ENCODE measurements at places on chromosomes 16 and 17.

DNA sequence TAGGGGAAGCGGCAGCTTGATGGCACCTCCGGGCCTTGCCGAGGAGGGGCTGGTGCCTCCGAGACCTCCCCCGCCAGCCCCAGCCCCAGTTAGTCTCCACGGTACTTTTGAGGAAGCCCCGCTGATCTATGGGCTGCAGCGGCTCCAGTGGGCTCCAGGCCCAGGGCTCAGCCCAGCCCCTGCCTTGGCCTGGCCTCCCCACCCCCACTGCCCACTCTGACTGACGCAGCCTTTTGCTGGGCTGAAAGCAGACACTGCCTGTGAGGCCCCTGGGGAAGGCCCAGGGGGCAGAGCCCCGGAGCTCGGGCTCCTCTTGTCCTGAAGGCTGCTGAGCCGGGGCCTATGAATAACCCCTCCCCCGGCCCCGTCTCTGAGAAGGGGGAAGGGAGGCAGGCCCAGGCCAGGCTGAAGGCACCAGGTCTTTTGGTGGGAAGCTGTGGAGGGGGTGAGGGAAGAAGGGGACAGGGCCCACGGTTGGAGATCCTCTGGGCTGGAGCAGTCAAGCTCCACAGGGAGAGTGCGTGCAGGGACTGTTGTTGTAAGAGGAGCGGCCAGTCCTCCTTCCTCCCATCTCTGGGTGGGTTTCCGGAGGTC, 7.5 kb upstream of the SMTNL2 start:
- no peak for DNase-seq

DNA sequence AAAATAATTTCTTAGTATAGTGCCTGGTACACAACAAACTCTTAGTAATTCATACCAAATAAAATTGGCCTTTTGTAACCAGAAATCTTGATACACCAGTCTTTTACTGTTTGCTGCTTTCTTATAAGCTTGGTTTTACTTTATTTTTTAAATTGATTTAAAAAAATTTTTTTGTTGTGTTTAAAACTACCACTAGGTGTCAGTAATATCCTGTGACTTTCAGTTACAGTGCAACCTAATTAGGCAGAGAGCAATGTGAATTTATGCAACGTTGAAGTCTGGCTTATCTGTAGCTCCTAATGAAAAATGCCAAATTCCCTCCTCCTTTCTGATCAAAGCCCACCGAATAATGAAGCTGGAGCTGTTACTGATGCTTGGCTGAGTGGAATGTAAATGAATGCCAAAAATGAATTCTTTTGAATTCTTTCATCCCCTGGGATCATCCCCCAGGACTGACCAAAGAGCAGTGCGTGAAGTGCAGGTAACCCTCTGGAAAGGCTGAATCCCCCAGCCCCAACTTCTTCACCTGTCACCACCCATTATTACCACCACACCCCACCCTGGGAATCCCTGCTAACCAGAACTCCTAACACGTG, 3.8 kb downstream of the ERCC4 start:
- no peak for DNase-seq

- no peak for DNase-seq
Observed at GRCh38 chr17:20213449-20213848, 204.3 kb downstream of the SPECC1 start.

DNA sequence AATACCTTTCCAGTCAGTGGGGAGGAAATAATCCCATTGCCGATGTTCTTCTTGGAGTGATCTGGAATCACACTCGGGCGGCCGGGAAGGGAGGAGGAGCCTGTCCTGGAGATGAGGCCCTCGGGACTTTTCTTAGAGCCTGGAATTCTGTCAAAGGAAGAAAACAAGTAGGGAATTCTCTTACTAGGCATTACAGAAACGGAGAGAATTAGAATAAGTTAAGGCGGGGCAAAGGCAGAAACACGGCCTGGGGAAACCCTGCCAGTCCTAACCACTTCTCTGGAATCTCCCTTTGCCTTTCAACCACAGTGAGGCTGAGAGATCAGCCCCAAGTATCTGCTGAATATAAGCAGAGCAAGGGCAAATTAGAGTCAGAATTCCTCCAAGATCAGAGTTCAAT, 27.8 kb downstream of the USP36 start:
- DNase-seq, result no peak

DNA sequence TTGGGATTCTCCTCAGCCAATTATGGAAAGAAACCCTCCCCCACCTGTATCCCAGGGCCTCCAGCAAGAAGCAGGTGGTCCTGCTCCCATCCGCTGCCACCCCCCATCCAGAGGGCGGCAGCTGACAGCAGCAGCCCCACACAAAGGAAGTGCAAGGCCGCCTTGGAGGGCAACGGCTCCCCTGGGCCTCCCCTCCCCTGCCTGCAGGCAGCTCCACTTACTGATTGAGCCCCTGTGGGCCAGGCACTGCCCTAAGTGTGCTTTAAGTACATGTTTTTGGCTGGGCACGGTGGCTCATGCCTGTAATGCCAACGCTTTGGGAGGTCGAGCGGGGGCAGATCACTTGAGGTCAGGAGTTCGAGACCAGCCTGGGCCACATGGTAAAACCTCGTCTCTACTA, 257.6 kb downstream of the PARN start:
- DNase-seq, result no peak

- no peak for DNase-seq
Observed at GRCh38 chr16:11740567-11740966, 2.1 kb downstream of the TXNDC11 start.

DNA sequence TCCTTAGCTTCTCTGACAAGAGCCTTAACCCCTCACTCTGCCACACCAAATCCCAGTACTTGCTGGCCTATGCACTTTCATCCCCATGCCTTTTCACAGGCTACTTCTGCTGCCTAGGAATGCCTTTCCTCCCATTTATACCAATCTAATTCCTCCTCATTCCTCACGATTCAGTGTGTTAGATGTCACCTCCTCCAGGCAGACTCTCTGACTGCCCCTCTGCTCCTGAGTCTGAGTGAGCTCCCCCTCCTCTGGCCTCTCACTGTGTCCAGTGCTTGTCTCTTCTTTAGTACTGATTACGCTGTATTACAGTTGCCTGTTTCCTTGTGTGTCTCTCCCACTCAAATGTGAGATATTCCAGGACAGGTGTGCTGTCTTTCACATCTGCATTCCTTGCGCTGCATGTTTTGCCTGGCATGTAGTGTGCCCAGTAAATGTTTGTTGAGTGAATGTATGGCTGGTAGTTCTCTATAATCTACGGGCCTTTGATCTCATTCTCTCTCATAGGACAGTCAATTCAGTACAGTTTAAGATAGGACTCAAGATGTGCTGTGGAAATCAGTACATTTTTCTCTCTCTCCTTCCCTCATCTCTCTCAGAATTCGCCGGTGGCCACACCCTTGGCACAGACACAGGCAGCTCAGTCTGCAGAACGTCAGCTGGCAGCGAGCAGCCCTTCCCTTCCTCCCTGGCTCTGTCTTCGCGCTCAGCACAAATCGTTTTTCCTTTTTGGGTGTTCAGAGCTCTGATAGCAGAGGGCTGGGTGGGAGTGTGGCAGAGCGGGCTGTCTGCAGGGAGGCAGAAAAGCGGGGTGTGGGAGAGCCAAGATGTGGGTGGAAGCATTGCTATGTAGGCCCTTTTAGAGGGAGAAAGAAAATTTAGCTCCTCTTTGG, 18.5 kb downstream of the ARL4D start:
- DNase-seq, result no peak

DNA sequence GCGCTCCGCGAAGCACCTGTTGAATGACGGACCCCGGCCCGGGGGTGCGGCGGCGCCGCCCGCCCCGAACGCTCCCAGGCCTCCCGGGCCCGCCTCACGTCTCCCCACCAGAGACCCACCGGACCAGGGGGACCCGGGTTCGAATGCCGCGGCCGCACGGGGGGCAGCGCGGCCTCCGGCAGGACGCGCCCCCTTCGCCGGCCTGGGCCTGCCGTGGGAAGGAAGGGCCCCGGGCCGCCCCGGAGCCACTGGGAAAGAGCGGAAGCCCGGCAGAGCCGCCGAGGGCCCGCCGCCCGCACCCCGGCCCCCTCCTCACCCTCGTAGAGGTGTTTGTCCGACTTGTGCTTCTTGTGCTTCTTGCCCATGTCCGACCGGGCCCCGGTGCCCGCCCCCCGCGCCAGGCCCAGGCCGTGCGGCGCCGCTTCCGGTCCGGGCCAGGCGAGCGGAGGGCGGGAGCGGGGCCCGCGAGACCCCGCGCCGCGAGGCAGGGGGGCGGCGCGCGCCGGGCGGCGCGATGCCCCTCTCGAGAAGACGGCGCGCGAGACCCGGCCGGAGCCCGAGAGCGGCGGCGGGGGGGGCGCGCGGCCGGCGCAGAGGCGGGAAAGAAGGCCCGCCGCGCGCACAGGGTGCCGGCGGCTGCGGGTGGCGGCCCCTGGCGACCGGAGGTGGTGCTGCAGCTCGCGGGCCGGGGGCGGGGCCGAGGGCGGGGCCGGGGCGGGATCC, at the start of gene BRD7:
Gene BRD7, minus strand, starts transcription at position 579 of the 723 bp plus-strand sequence. Its CDS starts 214 bp downstream, at position 365.
- DNase-seq, result peak; percentile 61

- no peak for DNase-seq
Observed at GRCh38 chr17:5975661-5976060, 94.5 kb upstream of the WSCD1 start.

DNA sequence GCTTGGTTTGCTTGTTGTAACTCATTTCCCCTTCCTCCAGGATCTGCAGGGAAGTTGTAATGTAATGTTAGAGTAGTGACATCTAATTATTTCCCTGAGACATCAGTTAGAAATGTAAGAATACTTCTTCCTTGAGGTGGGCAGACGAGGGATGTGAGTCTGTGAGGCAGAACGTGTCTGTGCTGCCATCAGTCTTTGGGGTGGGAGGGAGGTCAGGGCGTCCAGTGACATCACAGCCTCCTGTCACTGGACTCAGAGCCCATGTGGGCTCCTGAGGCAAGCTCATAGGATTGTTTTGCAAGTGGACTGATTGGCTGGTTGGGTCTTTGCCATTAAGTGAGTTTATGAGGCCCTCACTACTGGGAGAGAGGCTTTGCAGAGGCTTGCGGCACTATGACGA, 188.8 kb downstream of the CCDC182 start:
- no peak for DNase-seq

- DNase-seq, result peak; percentile 19
Observed at GRCh38 chr17:21573961-21574610, 118.2 kb upstream of the KCNJ18 start.

GRCh38 chr16:58615280-58615679, 14.3 kb downstream of the CNOT1 start:
- DNase-seq, result no peak

- DNase-seq, result no peak
Observed at GRCh38 chr17:45902892-45903346, 8.6 kb downstream of the MAPT start.

- no peak for DNase-seq
Observed at GRCh38 chr17:10518271-10519037, at the start of gene MYH1. MYH1 (minus strand) TSS chr17:10518542; CDS start chr17:10516642, 1,900 bp downstream.

GRCh38 chr16:28607116-28607623, 2.7 kb downstream of the SULT1A1 start:
- DNase-seq, result no peak

- DNase-seq, result no peak
Observed at GRCh38 chr17:50518384-50519023, 10.3 kb downstream of the MYCBPAP start.

DNA sequence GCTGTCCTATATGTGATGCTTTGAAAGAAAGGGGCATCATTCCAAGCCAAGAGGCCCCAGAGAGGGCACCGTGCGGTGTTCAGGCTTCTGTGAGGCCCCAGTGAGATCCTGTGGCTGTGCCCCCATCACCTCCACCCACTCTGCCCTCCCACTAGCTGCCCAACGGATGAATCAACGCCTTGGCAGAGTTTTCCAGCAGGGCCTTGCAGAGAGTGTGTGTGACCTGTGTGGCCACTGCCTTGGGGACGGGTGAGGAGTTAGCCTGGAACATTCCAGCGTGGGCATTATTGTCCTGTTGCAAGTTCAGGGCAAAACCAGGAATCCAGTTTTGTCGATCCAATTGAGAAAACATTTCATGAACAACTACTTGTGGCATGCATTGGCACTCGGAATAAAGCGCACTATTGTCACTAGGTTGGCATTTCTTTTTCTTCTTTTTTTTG, 53.7 kb downstream of the SF3B3 start:
- no peak for DNase-seq

DNA sequence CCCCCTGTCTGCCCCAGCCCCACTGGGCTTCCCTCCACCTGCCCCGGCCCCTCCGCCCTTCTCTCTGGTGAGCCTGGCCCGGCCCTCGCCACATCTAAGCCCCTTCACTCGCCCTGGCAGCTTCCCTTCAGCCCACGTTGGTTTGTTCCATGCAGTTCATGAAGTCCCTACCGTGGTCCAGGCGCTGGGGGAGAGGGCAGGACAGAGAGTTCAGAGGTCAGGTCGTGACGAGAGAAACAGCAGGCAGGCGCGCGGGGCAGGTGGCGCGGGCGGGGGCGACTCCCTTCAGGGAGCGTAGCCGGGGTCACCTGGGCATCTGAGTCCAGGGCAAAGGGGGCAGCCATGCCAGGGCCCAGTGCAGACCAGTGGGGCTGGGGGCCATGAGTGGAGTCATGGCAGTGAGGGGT, 8.9 kb upstream of the TEDC2 start:
- no peak for DNase-seq

GRCh38 chr17:9768381-9768934, 22.9 kb downstream of the DHRS7C start:
- no peak for DNase-seq

- DNase-seq, result no peak
Observed at GRCh38 chr17:4333041-4333440, 33.4 kb downstream of the UBE2G1 start.

DNA sequence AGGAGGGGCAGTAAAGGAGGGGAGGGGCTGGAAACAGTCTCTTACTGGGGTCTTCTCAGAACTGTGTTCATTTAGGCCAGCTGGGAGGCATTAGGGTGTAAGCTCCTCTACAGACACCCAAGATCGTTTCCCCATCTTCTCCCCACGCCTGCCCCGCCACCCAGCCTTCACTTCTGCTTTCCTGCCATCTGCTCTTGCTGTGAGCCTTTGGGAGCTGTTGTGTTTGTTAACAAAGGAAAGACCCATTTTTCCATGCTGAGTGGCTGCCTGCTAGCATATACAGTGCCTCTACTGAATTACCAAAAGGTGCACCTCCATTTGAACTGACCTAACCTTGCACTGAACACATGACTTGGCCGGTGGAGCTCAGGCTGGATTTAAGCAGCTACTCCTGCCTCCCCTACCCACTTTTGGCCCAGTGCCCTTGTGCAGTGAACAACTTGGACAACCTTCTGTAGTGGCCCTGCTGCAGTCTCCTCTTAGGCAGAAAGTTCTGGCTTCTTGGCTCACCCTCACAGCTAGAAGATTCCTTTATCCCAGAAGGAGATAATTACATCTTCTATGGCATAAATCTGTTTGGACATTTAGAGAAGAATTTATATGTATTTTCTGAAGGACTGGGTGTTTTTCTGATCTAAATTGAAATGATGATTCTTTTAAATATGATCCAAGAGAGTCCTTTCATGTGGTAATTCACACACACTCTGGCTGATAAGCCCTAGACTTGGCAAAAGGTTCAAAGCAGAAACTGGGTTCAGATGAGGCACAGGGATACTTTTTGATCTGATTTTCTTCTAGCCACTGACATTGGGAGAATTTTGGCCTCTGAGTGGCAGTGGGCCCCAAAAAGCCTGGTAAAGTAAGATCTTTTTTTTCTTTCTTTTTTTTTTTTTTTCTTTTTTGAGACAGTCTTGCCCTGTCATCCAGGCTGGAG, 81.9 kb upstream of the HNF1B start:
- no peak for DNase-seq

DNA sequence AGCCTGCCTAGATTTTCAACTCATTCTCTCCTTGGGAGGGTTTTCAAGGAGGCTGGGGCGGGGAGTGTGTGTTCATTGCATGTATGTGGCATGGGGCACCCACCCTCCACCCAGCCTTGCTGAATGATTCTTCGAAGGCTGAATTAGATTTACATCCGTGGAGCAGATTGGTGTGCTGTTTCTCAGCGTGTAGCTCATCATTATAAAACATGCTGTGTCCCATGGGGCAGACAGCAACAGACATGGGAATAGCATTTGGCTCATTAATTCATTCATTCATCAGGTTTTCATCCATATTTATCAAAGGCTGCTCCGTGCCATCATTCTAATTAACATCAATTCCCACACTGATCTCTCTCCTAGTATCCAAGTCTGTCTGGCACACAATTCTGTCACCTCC, 10.6 kb upstream of the CD300A start:
- no peak for DNase-seq
